GM23248 (cell line): ENCODE measurements at places on chromosomes 7 and 10.

DNA sequence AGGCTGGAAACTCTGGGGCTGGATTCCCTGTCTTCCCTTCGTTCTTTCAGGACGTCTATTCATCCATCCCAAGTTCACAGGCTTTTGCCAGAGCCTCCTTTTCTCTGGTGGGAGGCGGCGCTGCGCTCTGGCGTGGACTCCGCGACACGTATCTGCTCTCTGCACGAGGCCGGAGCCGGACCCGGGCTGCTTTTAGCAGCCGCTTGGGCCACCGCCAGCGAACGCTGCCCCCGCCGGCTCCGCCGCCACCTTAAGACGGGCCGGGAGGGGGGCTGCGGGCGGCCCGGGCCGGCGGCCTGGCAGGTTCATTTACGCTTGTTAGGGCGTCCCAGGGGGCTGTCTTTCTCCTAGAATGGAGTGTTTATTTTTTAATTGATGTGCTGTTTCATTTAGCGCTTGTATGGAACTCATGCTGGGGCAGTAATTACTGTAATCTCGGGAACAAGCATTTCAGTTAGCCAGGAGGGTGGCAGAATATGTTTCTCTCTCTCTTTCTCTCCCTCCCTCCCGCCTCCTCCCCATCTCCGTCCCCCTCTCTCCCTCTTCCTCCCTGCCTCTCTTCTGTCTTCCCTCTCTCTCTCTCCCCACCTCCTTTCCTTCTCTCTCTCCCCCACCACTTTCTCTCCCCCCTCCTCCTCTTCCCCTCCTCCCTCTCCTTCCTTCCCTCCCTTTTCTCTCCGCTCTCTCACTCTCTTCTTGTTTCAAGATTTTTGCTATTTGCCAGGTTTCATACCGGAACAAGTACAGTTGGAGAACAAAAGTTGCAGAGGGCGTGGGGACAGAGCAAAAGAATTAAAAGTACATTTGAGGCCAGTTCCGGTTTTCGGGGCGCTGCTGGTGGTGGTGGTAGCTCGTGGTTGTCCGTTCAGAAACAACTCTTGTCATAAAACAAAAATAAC, 1.3 kb upstream of the FZD8 start:
- DNase-seq, result peak; percentile 86

DNA sequence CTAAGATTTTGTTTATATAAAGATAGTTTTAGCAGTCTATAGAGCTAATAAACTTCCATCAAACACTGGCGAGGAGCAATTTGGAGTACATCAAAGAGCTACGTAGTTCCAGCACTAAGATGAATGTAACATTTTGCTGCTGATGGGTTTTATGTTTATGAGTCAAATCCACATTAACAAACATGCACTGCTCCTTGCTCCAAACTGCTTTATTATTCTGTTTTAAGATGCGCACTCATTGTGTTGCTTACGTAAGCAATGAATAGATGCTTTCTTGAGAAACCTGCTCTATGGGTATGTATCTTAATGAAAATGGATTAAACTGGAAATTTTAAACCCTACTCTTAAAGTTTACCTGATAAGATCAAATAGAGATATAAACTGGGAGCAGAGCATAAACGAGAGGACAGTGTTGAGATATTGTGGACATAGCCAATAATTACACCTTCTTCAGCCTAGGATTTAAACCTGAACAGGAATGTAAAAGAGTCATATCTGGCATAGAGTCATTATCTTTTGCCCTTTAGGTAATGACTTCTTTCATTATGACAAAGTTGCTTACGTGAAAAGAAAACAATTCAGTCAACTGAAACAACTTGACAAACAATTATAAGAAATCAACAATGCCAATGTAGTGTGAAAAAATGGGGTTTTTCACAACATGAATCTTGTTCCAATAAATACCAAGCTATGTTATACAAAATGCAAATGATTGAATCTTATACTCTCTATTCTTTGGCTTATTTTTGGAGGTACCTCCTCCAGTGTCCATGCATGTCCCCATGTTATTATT, 153.5 kb upstream of the MTPN start:
- DNase-seq, result no peak

DNA sequence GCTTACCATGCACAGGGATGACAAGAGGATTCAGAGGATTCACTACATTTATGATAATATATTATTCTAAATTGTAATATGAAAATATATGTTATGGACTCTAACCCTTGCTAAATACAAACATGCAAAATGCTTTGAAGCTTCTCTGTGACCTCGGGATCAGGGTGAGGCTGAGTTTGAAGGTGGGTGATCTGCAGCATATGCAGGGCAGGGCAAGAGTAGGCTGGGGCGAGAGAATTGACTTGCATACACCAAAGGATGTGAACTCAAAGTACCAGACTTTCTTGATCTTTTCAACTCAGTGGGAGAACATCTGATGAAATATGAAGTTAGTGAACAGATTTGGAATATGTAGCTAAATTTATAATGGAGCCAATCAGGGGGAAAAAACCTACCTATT, 57.0 kb downstream of the GPR158 start:
- no peak for DNase-seq

- no peak for DNase-seq
These were observed 144.0 kb upstream of the RET start for GRCh38 chr10:42932735-42933447.

- DNase-seq, result peak; percentile 96
These were observed 5.0 kb upstream of the TNRC18 start for GRCh38 chr7:5428478-5429252.

GRCh38 chr7:1174881-1175596, 15.0 kb upstream of the ZFAND2A start:
- DNase-seq, result no peak

GRCh38 chr10:126650161-126650560, 20.3 kb downstream of the C10orf90 start:
- DNase-seq, result no peak

- DNase-seq, result no peak
These were observed 84.0 kb upstream of the GTF2I start for GRCh38 chr7:74573512-74573911.
